ENCODE measurements at places on chromosomes 4 and X.
A peak's percentile ranks its signal among the peaks of the same experiment; 100 is the strongest.

DNA sequence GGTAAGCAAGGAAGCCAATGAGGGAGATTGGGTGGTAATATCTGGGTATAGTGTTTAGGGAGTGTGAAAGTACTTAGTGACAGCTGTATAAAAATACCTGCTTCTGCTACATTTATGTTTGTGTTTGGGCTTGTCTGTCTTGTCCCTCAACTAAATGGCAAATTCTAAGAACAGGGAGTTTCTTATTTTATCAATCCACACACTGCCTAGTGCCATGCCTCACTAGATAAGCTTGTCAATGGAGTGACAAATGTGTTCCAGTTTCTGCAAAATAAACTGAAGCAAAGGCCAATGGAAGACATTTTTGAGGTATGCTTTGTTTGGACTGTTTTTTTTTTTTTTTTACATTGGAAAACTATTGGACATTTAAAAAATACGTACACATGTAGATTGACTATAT, 418.0 kb downstream of the SH2D1A start:
- no peak for DNase-seq
- H3K36me3 ChIP-seq = no peaks in the 10 kb centered on the region
- H3K4me3 ChIP-seq = no peak overlapping the region
- no peaks in the 10 kb centered on the region for H3K27me3 ChIP-seq

DNA sequence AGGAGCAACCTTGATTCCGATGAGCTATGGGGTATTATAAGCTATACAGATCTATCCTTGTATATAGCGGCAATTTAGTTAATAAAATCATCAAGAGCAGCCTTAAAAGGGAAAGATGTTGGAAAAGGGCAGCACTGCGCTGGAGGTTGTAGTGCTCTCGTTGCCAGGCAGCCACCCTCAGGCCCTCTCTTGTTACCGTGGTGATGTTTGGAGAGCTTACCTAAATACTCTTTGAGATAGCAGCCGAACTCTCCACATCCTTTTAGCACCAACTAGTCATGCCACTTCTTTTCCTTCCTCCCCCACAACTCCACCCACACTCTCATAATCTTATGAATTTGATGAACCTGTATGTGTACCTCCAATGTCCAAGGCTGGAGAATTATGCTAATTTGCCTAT, 3.8 kb upstream of the RADX start:
- H3K4me3 ChIP-seq = no peak overlapping the region
- peaks cover 8% of the 10 kb centered on the region for H3K4me1 ChIP-seq
- DNase-seq = no peak
- no peaks in the 10 kb centered on the region for H3K27me3 ChIP-seq
- no peaks in the 10 kb centered on the region for H3K36me3 ChIP-seq

- H3K4me1 ChIP-seq = no peaks in the 10 kb centered on the region
- no peaks in the 10 kb centered on the region for H3K36me3 ChIP-seq
- H3K27ac ChIP-seq = no peak overlapping the region
- DNase-seq = no peak
- no peak overlapping the region for H3K4me3 ChIP-seq
These were observed 235.7 kb downstream of the DACH2 start for GRCh38 chrX:86383681-86384540.

DNA sequence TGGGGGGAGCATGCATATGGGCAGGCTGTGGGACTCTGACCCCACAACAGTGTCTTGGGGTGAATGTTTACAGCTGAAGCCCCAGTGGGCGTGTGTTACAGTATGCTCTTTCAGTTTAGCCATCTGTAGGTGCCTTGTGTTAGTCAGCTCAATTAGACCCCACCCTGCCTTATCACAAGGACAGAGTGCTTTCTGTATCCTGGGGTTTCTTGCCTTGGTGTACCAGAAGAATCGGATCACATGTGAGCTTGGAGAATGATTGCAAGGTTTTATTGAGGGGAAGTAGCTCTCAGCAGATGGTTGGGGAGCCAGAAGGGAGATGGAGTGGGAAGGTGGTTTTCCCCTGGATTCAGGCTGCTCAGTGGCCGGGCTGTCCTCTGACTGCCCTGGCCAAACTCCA, 27.3 kb downstream of the SH3BGRL start:
- no peaks in the 10 kb centered on the region for H3K4me1 ChIP-seq
- no peak for DNase-seq
- H3K36me3 ChIP-seq = no peaks in the 10 kb centered on the region
- H3K27me3 ChIP-seq = no peaks in the 10 kb centered on the region
- no peak overlapping the region for H3K27ac ChIP-seq

GRCh38 chr4:103012551-103012950, 7.0 kb downstream of the SLC9B1 start:
- H3K27ac ChIP-seq = peak overlapping the region; percentile 15
- peaks cover 21% of the 10 kb centered on the region for H3K4me1 ChIP-seq
- H3K4me3 ChIP-seq = no peak overlapping the region
- no peaks in the 10 kb centered on the region for H3K36me3 ChIP-seq
- no peak for DNase-seq

DNA sequence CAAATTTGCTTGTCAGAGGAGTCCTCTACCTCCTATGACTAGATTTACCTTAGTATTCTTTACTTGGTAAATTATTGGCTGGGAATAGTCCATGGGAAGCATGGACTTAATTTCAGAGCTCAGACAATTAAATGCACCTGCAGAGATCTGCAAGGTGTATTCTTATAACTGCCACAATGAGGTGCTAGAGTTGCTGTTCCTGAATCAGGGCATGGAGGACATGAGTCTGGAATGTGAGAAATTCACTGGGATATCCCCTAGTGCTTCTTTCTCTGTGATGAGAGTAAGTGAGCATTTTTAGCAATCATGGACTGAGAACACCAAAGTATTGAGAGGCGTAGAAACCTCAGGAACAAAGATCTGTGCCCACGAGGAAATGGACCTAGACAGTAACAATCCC, 32.9 kb upstream of the GRID2 start:
- H3K27ac ChIP-seq = no peak overlapping the region
- no peaks in the 10 kb centered on the region for H3K4me1 ChIP-seq
- H3K4me3 ChIP-seq = no peak overlapping the region
- no peaks in the 10 kb centered on the region for H3K27me3 ChIP-seq

GRCh38 chr4:57190601-57191481, 80.7 kb upstream of the IGFBP7 start:
- H3K27me3 ChIP-seq = peaks cover 9% of the 10 kb centered on the region
- H3K36me3 ChIP-seq = no peaks in the 10 kb centered on the region
- no peak for DNase-seq

DNA sequence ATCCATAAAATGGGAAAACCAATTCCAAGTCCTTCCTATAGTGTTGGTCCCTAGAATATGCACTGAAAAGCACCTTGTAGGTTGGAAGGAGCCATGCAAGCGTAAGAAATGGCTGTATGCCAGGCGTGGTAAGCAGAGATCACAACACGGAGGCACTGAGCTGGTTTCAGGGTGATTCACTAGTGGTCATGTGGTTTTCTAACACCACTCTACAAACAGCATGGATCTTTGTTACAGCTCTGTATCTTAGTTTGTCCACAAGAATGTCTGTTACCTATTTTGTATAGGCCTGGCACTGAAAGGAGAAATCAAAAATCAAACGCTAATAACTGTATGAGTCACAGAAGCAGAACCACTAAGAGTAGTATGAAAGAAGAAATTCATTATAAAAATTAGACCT, 71.9 kb downstream of the MAGEB17 start:
- H3K27ac ChIP-seq = no peak overlapping the region
- H3K4me3 ChIP-seq = no peak overlapping the region
- no peaks in the 10 kb centered on the region for H3K27me3 ChIP-seq
- no peaks in the 10 kb centered on the region for H3K4me1 ChIP-seq

DNA sequence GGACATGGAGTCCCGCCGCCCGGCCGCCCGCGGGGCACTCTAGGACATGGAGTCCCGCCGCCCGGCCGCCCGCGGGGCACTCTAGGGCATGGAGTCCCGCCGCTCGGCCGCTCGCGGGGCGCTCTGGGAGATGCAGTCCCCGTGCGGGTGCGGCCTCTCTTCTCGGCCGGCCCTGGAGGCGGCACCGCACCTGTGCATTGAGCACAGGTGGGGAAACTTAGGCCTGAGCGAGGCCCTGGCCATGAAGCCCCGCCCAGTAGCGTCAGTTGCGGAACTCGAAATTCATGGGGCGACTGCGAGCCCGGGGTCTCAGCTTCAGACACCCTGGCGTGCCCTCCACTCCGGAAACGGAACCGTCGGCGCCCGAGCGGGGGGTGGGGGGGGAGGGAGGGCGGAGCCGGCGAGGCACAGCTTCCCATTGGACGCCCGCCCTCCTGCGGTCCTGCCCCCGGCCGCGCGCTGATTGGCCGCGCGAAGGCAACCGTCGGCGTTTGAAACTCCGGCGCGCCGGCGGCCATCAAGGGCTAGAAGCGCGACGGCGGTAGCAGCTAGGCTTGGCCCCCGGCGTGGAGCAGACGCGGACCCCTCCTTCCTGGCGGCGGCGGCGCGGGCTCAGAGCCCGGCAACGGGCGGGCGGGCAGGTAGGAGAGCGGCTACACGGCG, at the start of the genes TACC3 and TMEM129:
Gene TACC3, plus strand, starts transcription at position 519 of the 663 bp plus-strand sequence. CDS start 1,901 bp downstream, outside the sequence.
Gene TMEM129, minus strand, starts transcription at position 321 of the 663 bp plus-strand sequence. CDS start 486 bp downstream, outside the sequence.
- DNase-seq = peak; percentile 95
- H3K27ac ChIP-seq = peak within 1 kb of the TSS; percentile 96
- no peaks in the 10 kb centered on the region for H3K27me3 ChIP-seq
- peak within 1 kb of the TSS; percentile 90 for H3K4me3 ChIP-seq
- H3K4me1 ChIP-seq = peaks cover 60% of the 10 kb centered on the region

DNA sequence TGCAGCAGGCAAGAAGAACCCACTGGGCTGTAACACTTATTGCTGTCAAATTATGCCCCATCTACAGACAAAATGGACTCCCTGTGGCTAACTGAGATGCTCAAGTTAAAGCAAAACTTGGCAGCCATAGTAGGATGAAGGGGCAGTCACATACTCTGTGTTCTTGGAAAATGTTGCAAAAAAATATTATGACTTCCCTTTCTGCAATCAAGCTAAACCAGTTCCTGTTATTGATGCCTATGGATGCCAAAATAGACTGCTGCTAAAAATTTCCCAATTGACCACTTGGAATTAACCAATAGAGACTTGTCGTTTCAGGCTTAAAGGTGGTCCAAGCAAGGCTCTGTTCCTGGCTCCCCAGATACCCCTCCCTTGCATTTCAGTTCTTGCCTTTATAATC, 49.5 kb downstream of the IQCM start:
- H3K27me3 ChIP-seq = no peaks in the 10 kb centered on the region
- H3K4me1 ChIP-seq = no peaks in the 10 kb centered on the region
- DNase-seq = no peak
- no peaks in the 10 kb centered on the region for H3K36me3 ChIP-seq

- no peak for DNase-seq
- no peak overlapping the region for H3K4me3 ChIP-seq
- no peaks in the 10 kb centered on the region for H3K27me3 ChIP-seq
- no peak overlapping the region for H3K27ac ChIP-seq
- H3K4me1 ChIP-seq = no peaks in the 10 kb centered on the region
- H3K36me3 ChIP-seq = no peaks in the 10 kb centered on the region
These were observed 173.9 kb upstream of the PPARGC1A start for GRCh38 chr4:24063731-24064130.

DNA sequence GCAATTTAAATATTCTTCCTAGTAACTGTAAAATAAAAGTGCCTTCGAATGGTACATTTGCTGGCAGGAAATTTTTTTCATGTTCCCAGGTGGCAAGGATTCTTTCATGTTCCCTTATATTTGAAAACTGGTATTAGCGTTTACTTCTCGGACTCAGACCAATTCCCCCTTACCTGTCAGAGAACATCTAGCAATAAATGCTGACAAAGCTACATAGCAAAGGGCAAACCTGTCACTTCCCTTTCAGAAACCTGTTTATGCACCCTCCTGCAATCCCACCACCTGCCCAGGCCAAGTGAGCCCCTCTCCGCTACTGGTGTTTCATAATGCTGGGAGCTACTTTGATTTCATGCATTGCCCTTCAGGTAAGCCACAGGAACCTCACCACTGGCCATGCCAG, 98.2 kb downstream of the HPRT1 start:
- DNase-seq = no peak
- H3K27ac ChIP-seq = no peak overlapping the region
- peaks cover 4% of the 10 kb centered on the region for H3K27me3 ChIP-seq

DNA sequence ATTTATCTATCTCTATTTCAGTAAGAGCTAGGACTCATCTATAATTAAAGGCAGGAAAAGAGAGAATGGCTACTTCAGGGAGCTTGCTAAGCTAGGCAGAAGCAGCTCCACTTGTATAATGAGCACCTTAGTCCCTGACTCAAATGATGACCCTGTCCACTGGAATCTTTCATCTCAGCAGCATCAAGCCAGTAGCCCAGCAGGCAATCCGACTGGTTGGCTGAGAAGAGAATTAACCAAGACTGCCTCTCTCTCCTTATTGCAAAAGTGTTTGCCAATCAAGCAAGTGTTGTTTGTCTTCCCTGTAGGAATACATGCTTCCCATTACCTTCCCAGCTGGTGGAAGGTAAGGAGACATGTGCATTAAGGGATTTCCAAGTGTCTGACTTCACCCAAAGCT, 3.9 kb upstream of the SPOCK3 start:
- no peak overlapping the region for H3K27ac ChIP-seq
- H3K4me3 ChIP-seq = no peak overlapping the region
- H3K36me3 ChIP-seq = no peaks in the 10 kb centered on the region
- H3K27me3 ChIP-seq = peaks cover 21% of the 10 kb centered on the region

GRCh38 chr4:52625216-52625615, 33.9 kb downstream of the USP46 start:
- H3K4me1 ChIP-seq = peaks cover 7% of the 10 kb centered on the region
- no peak overlapping the region for H3K27ac ChIP-seq
- H3K4me3 ChIP-seq = no peak overlapping the region

GRCh38 chrX:110022599-110023448, 19.9 kb downstream of the TMEM164 start:
- H3K27me3 ChIP-seq = no peaks in the 10 kb centered on the region
- no peak for DNase-seq
- no peak overlapping the region for H3K27ac ChIP-seq
- H3K36me3 ChIP-seq = no peaks in the 10 kb centered on the region
- H3K4me1 ChIP-seq = peaks cover 25% of the 10 kb centered on the region

GRCh38 chr4:48334900-48335384, 6.4 kb upstream of the SLAIN2 start:
- H3K27me3 ChIP-seq = no peaks in the 10 kb centered on the region
- no peak for DNase-seq
- no peak overlapping the region for H3K27ac ChIP-seq
- H3K36me3 ChIP-seq = no peaks in the 10 kb centered on the region
- no peak overlapping the region for H3K4me3 ChIP-seq
- H3K4me1 ChIP-seq = peaks cover 49% of the 10 kb centered on the region

GRCh38 chr4:41696763-41697162, 51.8 kb downstream of the PHOX2B start:
- no peak overlapping the region for H3K4me3 ChIP-seq
- no peak overlapping the region for H3K27ac ChIP-seq
- no peaks in the 10 kb centered on the region for H3K4me1 ChIP-seq
- peaks cover 6% of the 10 kb centered on the region for H3K36me3 ChIP-seq
- no peaks in the 10 kb centered on the region for H3K27me3 ChIP-seq

DNA sequence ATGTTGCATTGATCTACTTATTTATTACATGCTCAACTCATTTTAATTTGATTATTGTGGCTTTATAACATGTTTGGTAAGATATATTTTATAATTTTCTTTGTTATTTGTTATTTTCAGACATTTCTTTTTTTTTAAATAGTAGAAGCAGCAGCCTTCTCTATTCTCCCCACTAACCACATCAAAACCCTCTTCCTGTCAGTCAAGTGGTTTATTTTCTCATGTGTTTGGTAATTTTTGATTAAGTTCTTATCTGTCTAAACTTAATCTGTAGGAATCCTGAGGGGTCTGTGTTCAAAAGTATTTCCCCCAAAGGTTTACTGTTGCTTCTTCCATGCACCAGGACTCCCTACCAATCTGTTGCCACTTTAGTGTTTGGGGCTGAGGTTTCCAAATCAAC, 131.9 kb downstream of the SCLT1 start:
- H3K27ac ChIP-seq = no peak overlapping the region
- no peak overlapping the region for H3K4me3 ChIP-seq
- H3K27me3 ChIP-seq = no peaks in the 10 kb centered on the region
- no peaks in the 10 kb centered on the region for H3K4me1 ChIP-seq
- H3K36me3 ChIP-seq = peaks cover 7% of the 10 kb centered on the region
